ENCODE measurements at places on chromosomes 7 and 10. TPM values are rescaled to one million over a fixed set of nuclear protein-coding genes. Genes with fewer than 3 reads are reported as not detected.

Gene DNAJC2
- 17.1 TPM for total RNA-seq

Gene GIMAP7
- total RNA-seq = 36.7 TPM

Gene AKR1C8
- total RNA-seq = 0.52 TPM

Gene ZNF735
- not detected for total RNA-seq

Gene CYP3A4
- total RNA-seq = 1.5 TPM

Gene DCLRE1A
- total RNA-seq = 6.3 TPM

Gene NPFFR1
- 0.29 TPM for total RNA-seq

Gene UTF1
- total RNA-seq = not detected

Gene FZD8
- total RNA-seq = 2.1 TPM

Gene CALCR
- total RNA-seq = not detected

Gene SPDYE16
- 1.2 TPM for total RNA-seq

Gene NRP1
- 66.0 TPM for total RNA-seq

Gene EIF3B
- total RNA-seq = 117 TPM

Gene IQUB
- 0.67 TPM for total RNA-seq

Gene ZNF511
- total RNA-seq = 37.5 TPM

Gene TFPI2
- not detected for total RNA-seq

Gene GJC3
- 0.31 TPM for total RNA-seq

Gene HERC4
- 82.5 TPM for total RNA-seq

Gene LLCFC1
- not detected for total RNA-seq

Gene PDLIM1
- total RNA-seq = 239 TPM

Gene LEP
- total RNA-seq = not detected

Gene MRLN
- not detected for total RNA-seq

Gene HMX3
- total RNA-seq = not detected

Gene CCL24
- total RNA-seq = 1.5 TPM

Gene CNNM1
- total RNA-seq = 0.83 TPM

Gene CNTNAP2
- total RNA-seq = 0.44 TPM

Gene CREB5
- total RNA-seq = 17.8 TPM

Gene DEPP1
- 161 TPM for total RNA-seq

Gene ZNF467
- total RNA-seq = 15.7 TPM

Gene PLEKHS1
- 3.9 TPM for total RNA-seq
